ENCODE measurements at places on chromosomes 2 and 18.

GRCh38 chr2:140023291-140023690 is 1243.1 kb upstream of the NXPH2 start:
- DNase-seq, result no peak

DNA sequence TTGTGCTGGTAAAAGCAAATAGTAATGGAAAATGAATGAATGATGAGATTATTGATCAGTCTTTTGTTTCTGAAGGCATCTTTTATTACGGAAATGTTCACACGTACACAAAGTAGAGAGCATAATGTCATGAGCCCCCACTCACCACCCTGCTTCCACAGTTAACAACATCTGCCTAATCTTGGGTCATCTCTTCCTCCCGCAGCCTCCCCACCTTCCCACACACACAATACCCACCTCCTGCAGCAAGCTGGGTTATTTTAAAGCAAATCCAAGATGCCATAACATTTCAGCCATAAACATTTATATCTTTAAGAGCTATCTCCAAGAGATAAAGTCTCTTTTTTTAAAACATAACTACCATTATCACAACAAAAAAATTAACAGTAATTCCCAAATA is 36.3 kb downstream of the CYP27C1 start:
- no peak for DNase-seq

DNA sequence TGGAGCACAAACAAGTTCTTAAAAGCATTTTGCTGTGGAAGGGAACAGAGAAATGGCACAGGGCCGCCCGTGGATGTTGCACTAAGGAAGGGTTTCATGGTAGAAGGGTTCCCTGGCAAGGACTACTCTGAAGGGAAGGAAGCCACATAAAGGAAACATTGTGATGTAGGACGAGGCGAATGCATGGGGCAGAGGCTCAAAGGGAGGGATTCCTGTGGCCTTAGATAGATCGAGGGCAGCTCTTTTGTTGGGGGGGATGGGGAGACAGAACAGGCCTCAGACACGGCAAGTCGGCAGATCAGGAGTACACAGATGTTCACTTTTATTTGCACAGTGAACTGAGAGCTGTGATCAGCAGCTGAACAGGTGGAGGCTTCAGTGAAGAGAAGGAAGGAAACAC is 205.4 kb downstream of the SNTG2 start:
- no peak for DNase-seq

GRCh38 chr2:229675569-229675968 is 38.8 kb downstream of the DNER start:
- DNase-seq, result no peak

- no peak for DNase-seq
These were observed 14.1 kb upstream of the ZDBF2 start for GRCh38 chr2:206260188-206261012.

DNA sequence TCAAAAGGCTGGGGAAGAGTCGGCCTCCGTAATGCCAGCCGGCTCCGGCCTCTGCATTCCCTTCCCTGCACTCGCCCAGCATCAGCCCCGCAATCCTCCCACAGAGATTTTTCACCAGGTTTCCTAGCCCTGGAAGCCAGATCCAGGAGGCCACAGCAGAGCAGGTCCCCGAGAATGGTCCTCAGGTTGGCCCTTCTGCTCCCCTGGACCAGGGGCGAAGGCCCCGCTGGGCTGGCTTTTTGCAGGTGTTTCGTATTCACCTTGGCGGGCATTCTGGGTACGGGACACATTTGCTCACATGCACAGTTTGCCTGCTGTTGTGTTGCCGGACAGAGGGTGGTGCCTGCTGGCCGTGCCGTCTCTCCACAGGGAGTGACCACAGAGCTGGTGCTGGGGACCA is 309.5 kb downstream of the NDUFA10 start:
- DNase-seq, result no peak

DNA sequence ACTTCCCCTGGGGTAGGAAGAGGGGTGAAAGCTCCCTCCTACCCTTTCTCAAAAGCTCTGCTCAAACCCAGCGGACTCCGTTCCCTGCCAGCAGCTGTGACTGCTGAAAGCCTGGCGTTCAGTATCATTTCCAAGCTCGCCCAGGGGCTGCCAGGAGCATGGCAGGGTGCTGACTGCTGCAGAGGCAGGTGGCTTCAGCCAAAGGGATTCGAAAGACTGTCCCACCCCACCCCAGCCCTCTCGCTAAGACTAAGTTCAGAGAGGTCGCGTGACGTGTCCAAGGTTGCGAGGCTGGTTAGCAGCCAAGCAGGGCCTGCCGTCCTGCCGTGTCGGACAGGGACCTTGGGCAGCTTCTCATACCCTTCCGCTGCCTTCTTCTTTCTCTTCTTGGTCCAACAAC is 72.3 kb upstream of the RAB12 start:
- no peak for DNase-seq

- no peak for DNase-seq
These were observed 1290.7 kb downstream of the SUCLG1 start for GRCh38 chr2:83168377-83168776.

- no peak for DNase-seq
These were observed 22.2 kb downstream of the INPP5D start for GRCh38 chr2:233082222-233082930.

GRCh38 chr2:4883375-4883774 is 808.8 kb upstream of the SOX11 start:
- DNase-seq, result no peak

DNA sequence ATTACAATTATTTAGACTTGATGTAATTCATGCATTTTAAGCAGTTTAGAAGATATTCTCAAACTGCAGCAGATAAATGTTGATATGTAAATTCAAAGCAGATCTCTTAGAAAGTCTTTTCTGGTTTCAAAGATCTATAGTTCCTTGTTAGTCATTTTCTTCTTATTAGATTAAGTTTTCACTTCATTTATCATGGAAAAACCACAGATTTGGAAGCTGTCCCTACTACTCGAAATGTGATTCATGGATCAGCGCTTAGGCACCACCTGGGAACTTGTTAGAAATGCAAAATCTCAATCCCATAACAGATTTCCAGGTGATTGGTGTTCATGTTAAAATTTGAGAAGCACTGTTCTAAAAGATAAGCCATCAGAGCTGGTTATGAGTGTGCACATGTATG is 92.8 kb upstream of the CDH2 start:
- no peak for DNase-seq

DNA sequence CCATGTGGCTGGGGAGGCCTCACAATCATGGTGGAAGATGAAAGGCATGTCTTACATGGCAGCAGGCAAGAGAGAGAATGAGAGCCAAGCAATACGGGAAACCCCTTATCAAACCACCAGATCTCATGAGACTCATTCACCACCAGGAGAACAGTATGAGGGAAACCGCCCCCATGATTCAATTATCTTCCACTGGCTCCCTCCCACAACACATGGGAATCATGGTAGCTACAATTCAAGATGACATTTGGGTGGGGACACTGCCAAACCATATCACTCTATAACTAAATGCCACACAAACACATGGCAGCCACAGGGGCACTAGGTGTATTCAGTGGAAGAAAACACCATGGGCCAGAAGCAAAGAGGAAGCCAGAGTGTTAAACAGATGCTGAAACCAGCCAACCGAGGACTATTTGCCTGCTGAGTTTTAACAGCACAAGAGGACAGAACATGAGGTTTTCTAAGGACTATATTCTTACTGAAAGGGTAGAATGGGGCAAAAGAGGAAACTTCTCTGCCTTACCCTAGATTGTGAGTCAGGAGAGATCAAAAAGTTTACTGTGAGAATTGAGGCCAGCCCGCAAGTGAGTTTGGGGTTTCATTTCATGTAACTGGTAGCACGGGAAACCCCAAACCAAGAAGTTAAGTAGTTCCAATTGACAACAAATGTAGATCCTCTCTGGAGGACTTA is 49.2 kb downstream of the SIGLEC15 start:
- peak; percentile 62 for DNase-seq

GRCh38 chr2:197908990-197909776 is 104.8 kb downstream of the PLCL1 start:
- no peak for DNase-seq

GRCh38 chr2:176592216-176592615 is 323.0 kb downstream of the MTX2 start:
- DNase-seq, result no peak

- DNase-seq, result no peak
These were observed 50.2 kb downstream of the TGOLN2 start for GRCh38 chr2:85277416-85278158.

DNA sequence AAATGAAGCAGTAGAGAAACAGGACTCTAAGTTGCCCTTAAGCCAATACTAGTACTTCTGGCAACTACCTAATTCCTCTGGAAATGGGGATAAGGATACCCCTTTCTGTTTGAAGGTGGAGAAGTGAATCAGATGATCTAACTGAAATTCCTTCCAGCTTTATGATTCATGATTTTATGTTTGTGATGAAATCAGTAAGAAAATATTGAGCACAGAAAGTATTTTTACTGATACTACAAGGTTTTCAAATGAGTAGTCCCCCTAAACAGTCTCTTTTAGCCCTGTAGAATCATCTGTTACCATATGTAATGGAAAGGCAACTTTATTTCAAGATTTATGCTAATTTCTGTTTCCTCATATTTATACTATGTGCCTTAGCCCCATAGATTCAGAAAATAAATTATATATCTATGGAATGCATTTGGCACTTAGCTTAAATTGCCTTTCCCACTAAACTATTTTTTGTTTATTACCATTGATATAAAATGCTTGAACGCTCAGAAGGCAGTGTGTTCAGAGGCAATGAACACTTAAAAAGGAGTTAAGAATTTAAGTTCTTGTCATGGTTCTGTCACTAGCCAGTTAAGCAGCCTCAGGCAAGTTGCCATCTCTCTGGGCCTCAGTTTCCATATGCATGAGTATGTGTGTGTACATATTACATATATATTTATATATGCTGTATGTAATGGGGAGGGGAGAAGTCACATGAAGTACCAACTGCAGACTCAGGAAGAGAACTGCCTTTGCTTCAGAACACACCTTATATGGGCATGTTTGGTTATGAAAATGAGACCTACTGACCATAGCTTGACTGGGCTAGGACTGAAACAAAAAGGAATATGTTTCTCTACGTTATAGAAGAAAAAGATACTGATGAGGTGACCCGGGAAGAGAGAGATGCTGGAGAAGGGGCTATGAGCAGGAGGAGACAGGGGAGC is 97.7 kb downstream of the CDC42EP3 start:
- no peak for DNase-seq

GRCh38 chr18:23373570-23373969 is 79.5 kb upstream of the RIOK3 start:
- DNase-seq, result no peak

DNA sequence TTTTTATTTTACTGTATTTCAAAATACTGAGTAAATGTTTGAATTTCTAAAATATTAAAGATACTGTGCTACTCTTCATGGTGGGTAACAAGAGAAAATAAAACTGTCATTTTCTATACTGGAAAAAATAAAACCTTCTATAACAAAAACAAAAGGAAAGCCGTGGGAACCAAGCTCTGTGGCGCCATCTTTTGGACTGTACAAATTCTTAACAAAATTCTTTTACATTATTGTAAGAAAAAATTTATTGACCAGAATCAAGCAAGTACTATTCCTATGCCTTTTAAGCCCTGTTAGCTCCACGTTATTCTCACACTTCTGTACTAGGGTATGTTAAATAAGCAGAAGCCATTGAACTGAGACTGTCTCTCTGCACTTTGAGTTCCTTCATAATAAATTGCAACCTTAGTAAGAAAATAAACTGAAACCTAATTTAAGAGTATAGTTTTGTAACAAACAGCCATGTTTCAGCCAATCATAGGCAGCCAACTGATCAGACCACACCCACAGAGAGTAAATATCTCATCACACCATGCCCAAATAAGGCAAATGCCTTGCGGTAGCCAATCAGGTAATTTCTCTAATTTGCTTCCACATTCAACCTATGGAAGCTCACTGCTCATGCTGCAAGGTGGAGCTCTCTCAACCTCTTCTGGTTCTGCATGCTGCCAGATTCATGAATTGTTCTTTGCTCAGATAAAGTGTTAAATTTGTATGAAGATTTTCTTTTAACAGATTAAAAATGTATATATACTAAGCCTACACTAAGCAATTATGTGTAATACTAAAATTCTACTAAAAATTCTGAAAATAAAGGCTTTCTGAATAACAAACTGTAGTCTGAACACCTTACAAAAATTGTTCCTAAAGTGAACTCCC is 42.2 kb downstream of the HIBCH start:
- DNase-seq, result no peak

DNA sequence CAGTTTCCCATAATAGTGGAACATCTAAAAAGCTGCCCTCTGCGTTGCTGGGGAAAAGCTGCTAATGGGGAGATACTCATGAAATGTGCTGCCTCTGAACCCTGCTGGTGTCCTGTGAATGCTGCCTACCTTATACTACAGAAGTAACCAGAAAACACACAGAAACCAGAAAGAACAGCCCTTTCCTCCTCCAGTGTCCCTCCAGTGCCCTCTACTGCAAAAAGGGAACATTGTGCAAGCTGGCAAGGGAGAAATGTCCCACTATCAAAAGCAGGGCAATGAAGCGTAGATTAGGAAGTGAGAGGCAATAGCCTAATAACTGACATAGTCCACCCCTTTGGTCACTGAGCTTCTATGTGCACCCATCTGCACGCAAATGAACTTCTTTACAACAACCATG is 162.7 kb upstream of the ETAA1 start:
- DNase-seq, result no peak

DNA sequence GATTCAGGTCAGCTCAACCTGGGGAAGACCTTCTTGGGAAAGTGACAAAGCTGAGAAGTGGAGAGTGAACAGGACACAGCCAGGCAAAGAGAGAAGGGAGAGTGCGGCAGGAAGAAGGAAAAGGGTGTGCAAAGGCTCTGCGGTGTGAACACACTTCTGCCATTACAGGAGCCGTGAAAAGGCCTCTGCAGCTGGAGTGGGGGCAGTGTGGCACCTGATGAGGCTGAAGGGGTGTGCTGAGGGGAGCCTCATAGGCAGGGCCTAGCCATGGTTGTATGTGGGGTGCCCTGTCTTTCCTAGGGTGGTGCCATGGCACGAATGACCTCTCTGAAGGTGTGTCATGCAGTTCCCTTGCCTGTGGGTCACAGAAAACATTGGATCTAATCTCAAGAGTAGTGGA is 347.6 kb downstream of the CYRIA start:
- no peak for DNase-seq

- no peak for DNase-seq
These were observed 22.8 kb upstream of the TTN start for GRCh38 chr2:178829981-178830380.

DNA sequence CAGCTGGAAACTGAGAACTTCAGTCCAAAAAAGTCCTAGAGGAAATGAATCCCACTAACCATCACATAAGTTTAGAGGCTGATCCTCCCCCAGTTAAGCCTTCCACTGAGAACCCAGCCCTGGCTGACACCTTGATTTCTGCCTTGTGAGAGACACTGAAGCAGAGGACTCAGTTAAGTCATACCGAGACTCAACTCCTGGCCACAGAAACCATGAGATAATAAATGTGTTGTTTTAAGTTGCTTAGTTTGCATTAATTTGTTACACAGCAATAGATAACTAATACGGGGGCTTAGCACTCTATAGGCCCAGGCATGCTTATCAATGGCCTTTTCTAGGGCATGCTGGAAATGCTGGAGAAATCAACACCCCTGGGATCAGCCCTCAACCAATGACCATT is 3.4 kb upstream of the ADD2 start:
- DNase-seq, result no peak

DNA sequence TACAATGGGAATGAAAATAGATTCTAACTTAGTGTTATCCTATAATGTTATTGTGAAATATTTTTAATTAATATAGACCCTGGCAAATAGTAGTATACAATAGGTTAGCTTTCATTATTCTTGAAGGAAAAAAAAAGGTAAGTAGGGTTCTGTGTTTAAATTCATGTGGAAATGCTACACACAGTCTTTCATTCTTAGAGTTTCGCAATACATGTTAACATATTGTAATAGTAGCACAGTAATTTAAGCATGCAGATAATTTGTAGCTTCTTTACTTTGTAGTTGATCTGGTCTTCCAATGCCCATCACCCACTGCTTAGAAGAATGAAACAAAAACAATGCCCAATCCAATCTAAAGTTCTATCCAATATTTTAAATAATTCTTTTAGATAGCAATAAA is 54.8 kb upstream of the MSTN start:
- DNase-seq, result no peak

Data from stimulated activated CD4-positive, alpha-beta T cell treated with anti-CD3 and anti-CD28 coated beads, Interleukin-2, amount 100 ng/mL, for 24 hours (primary cell).